ENCODE measurements at places on chromosomes 12 and 14. TPM values are rescaled to one million over a fixed set of nuclear protein-coding genes. Genes with fewer than 3 reads are reported as not detected.

TTC9 gene
- under 0.01 TPM for total RNA-seq

RASSF8 gene
- 118 TPM for total RNA-seq

NGB gene
- not detected for total RNA-seq

AMN gene
- total RNA-seq: 0.22 TPM

TSPAN11 gene
- under 0.01 TPM for total RNA-seq

SLCO1B3 gene
- total RNA-seq: not detected

GLT8D2 gene
- total RNA-seq: 19.0 TPM

SNX6 gene
- 167 TPM for total RNA-seq

GSKIP gene
- total RNA-seq: 146 TPM

RTN1 gene
- total RNA-seq: 0.12 TPM

ALG10B gene
- total RNA-seq: 4.0 TPM

NANOG gene
- not detected for total RNA-seq

MSRB3 gene
- 30.4 TPM for total RNA-seq

ADGRD1 gene
- total RNA-seq: 0.11 TPM

KCNC2 gene
- 0.50 TPM for total RNA-seq

WDHD1 gene
- total RNA-seq: 13.5 TPM

Measured in uterine smooth muscle cell (primary cell).